ENCODE measurements at places on chromosomes 1 and 21. TPM values are rescaled to one million over a fixed set of nuclear protein-coding genes. Genes with fewer than 3 reads are reported as not detected.

DNA sequence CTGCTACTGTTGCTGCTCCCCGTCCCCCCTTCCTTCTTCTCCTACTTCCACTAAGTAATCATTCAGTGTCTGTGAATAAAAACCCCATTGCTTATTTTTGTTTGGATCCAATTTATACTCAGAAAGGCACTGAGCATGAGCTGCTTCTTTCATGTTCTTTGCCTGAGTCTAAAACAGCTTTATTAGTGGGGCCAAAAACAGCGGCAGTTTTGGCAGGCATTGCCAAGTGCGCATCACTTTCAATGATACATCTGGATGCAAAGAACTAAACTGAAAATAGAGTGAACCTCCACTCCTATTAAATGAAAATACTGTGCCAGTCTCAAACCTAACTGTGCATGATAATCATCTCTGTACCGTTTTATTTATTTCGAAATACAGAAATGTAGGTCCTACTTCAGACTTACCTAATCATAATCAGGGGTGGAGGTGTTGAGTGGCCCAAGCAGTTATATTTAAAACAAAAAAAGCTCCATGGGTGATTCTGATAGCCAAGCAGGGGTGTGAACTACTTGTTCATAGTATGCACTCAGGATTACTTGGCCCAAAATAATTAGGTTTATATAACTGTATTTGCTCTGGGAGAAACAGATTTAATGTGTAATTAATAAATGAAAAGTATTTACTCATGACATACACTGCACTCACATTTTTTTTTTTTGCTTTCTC is 48.4 kb downstream of the NEK7 start:
- ATAC-seq: no peak

GRCh38 chr21:39479164-39479813 is 27.5 kb downstream of the SH3BGR start:
- no peak for ATAC-seq

GRCh38 chr1:31923901-31924535 is 14.2 kb downstream of the PTP4A2 start:
- ATAC-seq: no peak

The NTMT2 gene
- not detected for total RNA-seq

- no peak for ATAC-seq
Measured at GRCh38 chr1:25150985-25151495, 81.3 kb downstream of the SYF2 start.

The LEMD1 gene
- total RNA-seq: not detected

The SZRD1 gene
- 117 TPM for total RNA-seq

DNA sequence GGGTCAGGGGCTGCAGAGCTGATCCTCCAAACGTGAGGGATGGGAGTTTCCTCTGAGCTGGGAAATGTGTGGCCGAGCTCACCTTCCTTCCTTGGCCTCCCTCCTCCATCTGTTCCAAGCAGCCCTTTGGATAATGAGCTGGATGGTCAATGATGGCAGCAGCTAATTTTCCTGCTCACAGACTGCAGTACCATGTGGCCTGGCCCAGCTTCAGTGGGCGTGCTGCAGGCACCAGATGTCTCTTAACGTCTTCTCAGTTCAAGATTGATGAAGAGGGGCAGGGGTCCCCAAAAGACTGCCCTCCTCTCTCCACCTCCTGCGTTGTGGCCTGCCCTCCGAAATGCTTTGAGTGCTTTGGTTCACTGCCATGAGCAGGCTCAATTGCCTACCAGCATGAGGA is 86.0 kb downstream of the UBIAD1 start:
- no peak for ATAC-seq

- ATAC-seq: no peak
Measured at GRCh38 chr1:182127656-182128055, 66.1 kb upstream of the ZNF648 start.

The PDC gene
- total RNA-seq: not detected

The FMO1 gene
- total RNA-seq: 0.81 TPM

The GUCA2A gene
- total RNA-seq: not detected

DNA sequence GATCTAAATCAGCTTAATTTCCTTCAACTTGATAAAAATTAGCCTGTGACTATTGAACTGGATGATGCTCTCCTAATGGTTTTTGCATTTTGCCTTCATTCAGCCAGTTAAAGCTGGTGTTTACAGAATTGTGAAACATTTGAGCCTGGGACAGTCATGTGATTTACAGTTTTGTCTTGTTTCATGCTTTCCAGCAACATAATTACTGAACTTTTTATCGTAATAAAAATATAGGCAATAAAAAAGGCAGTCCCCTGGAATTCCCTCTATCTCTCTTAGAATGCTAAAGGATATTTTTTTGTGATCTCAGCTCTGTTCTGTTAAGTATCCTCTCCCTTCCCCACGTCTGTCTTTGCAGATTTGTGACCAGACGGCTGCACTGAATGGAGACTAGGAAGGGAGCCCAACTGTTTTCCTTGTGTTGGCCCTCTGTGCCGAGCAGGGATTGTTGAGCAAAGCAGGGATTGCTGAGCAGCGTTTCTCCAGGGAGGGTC is 70.3 kb upstream of the RGL1 start:
- peak; percentile 80 for ATAC-seq

The CFHR4 gene
- total RNA-seq: not detected

Measured in gastroesophageal sphincter (tissue), 4 donors.